Inflammatory macrophage (primary cell): ENCODE measurements at places on chromosomes 11 and 22.

DNA sequence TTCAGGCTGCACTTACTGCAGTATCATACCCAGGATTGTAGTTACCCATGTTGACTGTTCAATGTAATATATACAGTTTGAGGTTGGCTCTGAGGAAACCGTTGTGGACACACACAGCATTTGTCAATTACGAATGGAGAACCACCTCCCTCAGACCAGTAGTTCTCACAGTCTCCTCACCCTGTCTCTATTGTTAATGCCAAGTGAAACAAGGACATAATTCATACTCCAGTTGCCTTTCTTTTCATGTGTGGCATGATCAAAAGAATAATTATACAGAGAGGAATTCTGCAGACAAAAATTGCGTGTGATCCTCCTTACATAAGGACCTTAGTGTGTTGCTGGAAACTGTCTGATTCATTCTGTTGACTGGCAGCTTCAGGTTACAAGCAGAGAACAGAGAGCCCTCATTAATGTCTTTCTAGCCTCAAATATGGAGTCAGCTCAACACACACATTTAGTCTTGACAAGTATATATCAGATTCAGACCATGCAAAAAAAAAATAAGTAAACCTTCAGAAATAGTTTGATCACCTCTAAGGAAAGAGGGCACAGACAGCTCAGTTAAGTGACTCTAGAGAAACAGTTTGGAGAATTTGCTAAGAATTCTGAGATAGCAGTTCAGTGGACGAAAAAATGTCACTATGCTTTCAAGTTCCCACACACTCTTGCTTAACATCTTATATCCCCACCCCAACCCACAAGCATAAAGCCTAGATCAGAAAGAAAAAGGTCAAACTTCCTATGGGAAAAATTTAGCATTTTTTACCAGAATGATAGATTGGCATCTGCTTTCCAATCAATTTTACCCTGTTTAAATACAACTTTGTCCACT, 96.1 kb downstream of the MAML2 start:
- DNase-seq: peak; percentile 78

DNA sequence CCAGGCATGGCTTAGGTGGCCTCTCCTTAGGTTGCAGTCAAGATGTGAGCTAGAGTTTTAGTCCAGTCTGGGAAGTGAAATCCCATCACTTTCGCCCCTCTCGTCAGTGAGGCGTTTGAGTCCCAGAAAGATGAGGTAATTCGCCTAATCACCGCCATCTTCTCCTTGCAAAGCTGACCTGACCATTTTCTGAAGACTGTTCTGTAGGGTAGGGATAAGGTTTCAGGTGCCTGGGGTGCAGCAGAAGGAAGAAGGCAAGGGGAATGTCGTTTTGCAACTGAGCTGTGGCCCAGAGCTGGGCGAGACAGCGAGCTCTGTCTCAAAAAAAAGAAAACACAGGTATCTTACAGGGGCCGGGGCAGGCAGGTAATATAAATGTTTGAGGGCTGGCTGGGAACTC, 61.7 kb upstream of the CECR2 start:
- DNase-seq: no peak

DNA sequence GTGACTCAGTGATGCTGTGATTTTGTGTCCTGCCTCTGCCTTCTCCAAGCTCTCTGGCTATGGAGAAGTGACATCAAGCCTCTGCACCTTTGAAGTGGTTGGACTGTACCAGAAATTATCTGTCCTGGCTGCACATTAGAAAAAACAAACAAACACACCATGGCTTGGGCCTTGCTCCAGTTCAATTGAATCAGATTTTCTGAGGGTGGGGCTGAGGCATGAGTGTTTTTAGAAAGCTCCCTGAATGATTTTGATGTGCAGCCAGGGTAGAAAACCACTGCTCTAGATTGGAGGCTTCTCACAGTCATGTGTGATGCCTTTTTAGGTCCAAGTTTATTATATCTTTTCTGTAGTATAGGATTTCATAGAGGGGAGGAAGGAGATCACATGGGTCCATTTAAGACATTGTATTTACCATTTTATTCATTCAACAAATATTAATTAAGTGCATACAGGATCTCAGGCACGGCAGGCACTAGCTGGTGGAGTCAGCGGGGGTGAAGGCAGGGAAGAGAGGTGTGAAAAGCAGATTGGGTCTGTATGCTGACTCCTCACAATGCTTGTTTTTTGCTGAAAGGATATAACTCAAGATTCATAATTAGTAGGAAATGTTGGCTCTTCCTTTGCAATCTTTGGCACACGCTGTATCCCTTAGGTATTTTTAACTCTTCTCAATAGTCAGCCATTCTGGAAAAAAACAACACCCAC, 7.1 kb upstream of the VSTM5 start:
- no peak for DNase-seq

- DNase-seq: no peak
Measured at GRCh38 chr11:32186118-32186517, 95.2 kb downstream of the RCN1 start.

- no peak for DNase-seq
Measured at GRCh38 chr11:127049486-127049885, 48.9 kb upstream of the KIRREL3 start.
